ENCODE measurements at places on chromosomes 6 and 20.

- no peak for DNase-seq
Observed at GRCh38 chr20:6999381-6999780, 231.9 kb downstream of the BMP2 start.

DNA sequence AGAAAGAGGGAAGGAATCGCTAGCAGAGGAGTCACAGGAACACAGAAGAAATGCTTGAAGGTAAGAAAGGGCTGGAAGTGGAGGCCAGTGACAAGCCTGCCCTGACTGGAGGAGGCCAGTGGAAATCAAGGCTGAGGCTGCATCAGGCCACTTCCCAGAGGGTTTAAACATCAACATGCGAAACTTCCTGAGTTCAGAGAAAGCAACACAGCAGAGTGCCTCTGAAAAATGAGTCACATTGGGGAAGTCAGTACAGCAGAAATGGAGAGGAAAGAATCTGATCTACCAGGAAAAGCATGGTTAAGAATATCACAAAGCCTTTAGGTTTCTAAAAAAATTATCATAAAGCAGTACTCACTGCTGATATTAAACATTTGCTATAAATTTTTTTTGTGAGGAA is 23.3 kb downstream of the NAPB start:
- DNase-seq: no peak

DNA sequence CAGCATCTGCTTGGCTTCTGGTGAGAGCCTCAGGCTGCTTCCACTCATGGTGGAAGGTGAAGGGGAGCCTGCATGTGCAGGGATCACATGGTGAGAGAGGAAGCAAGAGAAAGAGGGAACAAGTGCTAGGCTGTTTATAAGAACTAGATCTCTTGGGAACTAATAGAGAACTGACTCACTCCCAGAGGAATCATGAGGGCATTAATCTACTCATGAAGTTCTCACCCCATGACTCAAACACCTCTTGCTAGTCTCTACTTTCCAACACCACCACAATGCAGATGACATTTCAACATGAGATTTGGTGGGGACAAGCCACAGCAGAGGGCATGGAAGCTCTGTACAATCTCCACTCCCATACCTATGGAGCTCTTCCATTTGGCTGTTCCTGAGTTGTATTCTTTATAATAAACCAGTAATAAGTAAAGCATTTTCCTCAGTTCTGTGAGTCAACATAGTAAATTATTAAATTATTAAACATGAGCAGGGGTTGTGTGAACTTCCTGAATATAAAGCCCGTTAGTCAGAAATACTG is 524.1 kb upstream of the NRSN1 start:
- no peak for DNase-seq

DNA sequence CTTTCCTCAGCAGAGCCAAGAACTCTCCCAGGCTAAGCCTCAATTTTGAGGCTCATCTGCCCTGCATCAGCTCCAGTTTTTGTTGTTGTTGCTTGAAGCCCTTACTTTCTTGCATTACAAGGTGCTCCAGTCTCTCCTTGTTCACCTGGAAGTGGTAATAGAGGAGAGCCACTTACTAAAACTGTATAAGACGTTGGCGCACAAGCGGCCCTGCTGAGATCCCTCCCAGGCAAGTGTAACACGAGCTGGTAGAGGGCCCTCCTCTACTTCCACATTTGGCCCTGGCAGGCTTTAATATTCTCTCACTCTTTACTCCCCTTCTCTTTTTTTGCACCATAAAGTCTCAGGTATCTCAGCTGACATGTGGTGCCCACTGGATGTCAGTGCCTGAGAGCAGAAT is 19.5 kb downstream of the GCM2 start:
- DNase-seq: no peak

DNA sequence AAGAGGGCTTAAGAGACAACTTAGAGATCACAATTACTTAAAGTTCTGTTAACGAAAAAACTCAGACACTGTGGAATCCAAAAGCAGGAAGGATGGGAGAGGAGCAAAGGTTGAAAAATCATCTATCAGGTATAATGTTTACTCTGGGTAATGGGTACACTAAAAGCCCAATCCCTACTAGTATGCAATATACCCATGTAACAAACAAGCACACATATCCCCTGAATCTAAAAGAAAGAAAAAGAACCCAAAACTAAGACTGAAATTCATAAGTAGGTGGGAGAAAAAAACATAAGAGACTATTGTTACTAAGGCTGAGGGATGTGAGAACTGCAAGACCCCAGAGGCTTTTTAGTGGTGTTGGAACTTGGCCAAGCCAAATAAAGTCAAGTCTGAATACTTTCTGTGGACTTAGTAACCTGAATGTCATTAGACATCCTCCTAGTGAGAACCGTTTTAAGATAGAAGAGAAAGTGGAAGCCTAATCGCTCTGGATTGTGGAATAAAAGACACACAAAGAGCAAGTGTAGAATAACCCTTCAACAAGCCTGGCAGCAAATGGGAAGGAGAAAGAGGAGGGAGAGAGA is 189.4 kb upstream of the RNF217 start:
- DNase-seq: no peak

DNA sequence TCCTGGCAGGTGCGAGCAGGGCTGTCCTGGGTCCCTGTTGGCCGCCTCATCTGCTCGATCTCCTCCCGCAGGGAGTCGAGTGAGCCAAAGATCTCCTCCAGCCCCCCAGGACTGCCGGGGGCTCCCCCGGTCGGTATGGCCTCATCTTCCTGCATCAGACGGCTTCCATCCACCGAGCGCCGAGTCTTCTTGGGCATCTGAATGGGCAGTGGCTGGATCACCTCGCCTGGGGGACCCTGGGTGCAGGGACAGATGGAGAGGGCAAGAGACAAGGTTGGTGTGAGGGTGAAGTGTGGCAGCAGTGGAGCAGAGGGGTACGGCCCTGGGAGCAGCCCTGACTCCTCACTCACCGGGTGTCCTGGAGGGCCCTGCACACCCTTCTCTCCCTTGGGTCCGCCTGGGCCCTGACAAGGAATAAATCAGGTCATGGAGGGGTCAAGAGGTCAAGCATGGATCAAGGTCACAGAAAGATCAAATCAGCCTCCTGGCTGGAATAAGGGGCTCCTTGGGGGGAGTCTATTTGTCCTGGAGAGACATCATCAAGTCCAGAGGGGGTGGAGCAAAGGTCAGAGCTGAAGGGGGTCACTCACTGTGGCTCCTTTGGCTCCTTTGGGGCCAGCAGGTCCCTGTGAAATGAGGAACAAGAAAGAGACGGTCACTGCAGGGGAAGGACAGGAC is 26.5 kb downstream of the COL11A2 start:
- DNase-seq: no peak

DNA sequence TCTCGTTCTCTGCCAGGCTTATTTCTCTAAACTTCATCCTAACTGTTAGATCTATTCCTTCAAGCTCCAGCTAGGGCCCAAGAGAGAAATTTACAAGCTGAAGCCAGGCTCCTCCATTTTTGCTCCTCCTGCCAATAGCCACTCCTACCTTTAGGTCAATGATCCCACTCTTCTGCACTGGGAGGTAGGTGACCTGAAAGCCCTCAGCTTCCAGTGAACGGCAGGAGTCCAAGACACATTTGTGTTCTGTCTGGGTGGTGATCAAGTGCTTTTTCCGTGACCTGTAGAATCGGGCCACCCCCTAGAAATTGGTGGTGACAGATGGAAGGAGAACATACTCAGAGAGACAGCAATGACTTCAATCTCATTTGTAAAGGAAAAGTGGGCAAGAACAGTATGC is 8.9 kb downstream of the NFS1 start:
- no peak for DNase-seq
